ENCODE measurements at places on chromosomes 6 and 20. TPM values are rescaled to one million over a fixed set of nuclear protein-coding genes. Genes with fewer than 3 reads are reported as not detected.

- ATAC-seq, result no peak
These were observed 38.3 kb downstream of the COX4I2 start for GRCh38 chr20:31675828-31676608.

- peak; percentile 81 for ATAC-seq
These were observed 280.7 kb downstream of the ZNF217 start for GRCh38 chr20:53312957-53313356.

GRCh38 chr20:41861772-41862422 lies 243.7 kb upstream of the CHD6 start:
- ATAC-seq, result peak; percentile 68

- peak; percentile 92 for ATAC-seq
These were observed 56.4 kb upstream of the DUSP22 start for GRCh38 chr6:235763-236360.

DNA sequence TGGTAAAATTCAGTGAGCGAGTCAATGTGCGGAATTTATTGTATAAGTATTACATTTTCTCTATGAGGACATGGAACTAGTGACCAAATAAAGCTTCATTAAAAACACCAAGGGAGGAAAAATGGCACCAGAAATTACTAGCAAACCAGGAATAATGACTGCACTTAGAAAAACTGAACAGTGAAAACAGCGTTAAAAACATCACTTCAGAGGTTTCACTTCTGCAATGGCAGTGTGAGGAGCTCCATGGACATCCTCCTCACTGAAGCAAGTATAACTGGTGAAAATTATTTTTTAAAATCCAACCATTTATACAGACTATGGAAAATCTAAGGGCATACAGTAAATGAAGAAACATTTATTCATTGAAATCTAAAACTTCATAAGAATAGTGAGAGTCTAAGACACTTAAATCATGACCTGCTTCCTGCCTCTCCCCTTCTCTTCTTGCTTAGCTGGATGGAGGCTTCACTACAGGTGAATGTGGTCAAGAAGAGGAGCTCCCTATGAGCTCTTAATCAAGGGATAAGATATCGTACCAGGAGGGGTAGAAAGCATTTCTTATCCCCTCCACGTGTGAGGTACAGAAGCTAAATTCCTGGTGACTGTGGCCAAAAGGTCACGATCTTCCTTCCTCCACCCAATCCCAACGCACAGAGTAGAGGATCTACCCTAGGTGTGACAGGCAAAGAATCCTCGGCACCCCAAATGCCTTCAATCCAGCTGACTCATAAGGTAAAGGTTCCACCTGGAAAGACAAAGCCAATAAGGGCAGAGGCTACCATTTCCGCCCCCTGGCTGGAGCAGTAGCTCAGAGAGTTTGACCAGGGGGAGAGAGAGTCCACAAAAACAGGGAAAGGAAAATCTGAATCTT lies 12.3 kb upstream of the ASF1A start:
- no peak for ATAC-seq

Gene HUS1B
- total RNA-seq, result 1.5 TPM

GRCh38 chr6:124881898-124882578 lies 80.2 kb upstream of the RNF217 start:
- ATAC-seq, result peak; percentile 94

Gene TBX18
- 0.42 TPM for total RNA-seq

Gene WFDC12
- total RNA-seq, result not detected

Gene BAK1
- 6.6 TPM for total RNA-seq

- no peak for ATAC-seq
These were observed 2.9 kb downstream of the SLC44A4 start for GRCh38 chr6:31875877-31876276.

DNA sequence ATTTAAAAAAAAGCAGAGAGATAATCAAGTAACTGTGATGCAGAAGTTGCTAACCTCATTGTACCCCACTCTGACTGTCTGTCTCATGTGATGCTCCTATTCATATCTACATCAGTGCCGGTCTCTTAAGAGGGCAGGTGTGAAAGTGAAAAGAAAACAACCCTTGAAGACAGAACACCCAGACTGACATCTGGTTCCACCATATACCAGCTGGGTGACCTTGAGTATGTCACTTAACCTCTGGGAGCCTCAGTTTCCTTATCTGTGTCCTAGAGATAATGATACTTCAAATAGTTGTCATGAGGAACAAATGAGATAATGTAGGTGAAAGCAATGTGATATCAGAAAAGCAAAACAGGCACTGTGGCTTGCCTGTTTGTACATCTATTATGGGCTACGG lies 426.8 kb upstream of the SOX4 start:
- ATAC-seq, result no peak

Gene PNLDC1
- not detected for total RNA-seq

DNA sequence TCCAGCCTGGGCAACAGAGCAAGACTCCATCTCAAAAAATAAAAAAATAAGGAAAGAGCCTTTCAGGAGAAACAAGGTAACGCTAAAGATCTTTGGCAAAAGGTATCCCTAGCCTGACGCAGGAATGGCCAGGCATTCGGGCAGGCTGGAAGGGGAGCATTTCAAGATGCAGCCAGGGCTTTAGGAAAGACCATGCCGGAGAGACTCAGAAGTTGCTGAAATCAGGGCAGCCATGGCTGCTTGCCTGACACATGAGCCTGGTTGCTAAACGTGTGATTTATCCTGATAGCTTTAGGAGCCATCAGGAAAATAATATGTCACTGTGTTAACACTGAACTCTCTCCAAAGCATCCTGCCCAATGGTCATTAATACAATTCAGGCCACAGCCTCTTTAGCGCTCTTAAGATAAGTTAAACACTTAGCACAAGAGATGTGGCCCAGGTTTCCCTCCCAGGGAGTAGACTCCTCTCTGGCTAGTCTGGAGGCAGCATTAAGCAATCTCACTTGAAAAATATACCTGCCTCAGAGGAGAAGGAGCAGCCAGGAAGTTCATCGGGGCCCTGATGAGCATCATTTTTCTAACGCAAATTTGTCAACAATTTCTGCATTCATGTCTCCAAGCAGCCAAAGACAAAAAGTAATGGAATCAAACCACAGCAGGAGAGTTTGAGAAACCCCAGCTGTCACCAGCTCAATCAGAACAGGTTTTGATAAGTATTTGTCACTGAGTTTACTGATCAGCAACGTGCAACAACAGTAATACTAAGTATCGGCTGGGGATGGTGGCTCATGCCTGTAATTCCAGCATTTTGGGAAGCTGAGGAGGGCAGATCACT lies 200.0 kb downstream of the ZMYND8 start:
- peak; percentile 41 for ATAC-seq

GRCh38 chr20:45822857-45823256 lies 4.3 kb downstream of the TNNC2 start:
- peak; percentile 21 for ATAC-seq

Gene PKIG
- total RNA-seq, result 21.1 TPM

DNA sequence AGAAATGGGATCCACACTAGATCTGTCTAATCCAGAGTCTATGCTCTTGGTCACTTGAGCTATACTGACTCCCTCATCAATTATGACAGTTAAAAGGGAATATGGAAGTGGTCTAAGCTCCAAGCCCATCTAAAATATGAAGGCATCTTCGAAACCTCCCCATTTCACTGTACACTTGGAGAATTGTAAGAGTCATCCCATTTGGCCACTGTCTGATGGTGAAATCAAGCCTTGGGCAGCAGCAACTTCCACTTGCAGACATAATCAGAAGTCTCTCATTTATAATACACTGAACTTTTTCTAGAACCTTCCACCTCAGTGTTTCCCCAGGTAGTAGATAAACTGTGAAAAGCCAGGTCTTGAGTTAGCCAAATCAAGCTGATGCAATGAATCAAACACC lies 26.3 kb upstream of the UBR2 start:
- ATAC-seq, result no peak

Gene TGM6
- not detected for total RNA-seq

Gene BCAS4
- 15.6 TPM for total RNA-seq

Measured in motor neuron (in vitro differentiated cells).